ENCODE measurements at places on chromosomes 12 and 14.

DNA sequence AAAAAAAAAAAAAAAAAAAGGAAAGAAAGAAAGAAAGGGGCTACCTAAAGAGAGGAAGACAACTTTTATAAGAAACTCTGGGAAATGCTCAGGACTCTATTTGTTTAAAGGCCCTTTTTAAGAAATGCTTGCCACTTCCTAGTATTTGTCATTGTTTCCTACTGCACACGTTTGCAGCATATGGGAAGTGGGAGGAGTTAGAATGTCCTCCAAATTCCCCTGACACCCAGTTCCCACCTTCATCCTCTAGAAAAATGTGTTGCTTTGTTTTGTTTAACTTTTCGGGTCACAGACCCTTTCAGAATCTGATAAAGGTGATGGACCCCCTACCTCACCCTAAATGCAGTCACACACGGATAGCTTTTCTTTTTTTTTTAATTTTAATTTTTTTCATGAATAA, 40.8 kb downstream of the NINJ2 start:
- DNase-seq, result no peak

GRCh38 chr12:132460571-132460970, 29.4 kb upstream of the FBRSL1 start:
- no peak for DNase-seq

GRCh38 chr14:61103541-61104339, 122.7 kb downstream of the SLC38A6 start:
- DNase-seq, result no peak

DNA sequence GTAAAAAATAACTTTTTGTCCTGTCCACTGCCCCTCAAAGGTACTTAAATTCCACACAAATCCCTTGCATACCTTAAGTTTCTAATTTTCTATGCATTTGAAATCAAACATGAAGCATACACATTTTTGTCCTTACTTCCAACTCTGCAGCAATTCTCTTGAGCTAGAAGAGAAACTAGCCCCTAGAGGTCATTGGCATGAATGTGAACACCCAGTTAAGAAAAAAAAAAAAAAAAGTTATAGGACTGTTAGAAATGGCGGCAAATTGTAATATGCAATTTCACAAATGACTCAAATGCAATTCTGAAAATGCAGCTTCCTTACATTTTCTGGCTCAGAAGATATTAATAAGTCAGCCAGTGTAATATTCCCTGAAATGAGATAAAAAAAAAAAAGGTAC, 4.6 kb upstream of the ESR2 start:
- DNase-seq, result no peak

DNA sequence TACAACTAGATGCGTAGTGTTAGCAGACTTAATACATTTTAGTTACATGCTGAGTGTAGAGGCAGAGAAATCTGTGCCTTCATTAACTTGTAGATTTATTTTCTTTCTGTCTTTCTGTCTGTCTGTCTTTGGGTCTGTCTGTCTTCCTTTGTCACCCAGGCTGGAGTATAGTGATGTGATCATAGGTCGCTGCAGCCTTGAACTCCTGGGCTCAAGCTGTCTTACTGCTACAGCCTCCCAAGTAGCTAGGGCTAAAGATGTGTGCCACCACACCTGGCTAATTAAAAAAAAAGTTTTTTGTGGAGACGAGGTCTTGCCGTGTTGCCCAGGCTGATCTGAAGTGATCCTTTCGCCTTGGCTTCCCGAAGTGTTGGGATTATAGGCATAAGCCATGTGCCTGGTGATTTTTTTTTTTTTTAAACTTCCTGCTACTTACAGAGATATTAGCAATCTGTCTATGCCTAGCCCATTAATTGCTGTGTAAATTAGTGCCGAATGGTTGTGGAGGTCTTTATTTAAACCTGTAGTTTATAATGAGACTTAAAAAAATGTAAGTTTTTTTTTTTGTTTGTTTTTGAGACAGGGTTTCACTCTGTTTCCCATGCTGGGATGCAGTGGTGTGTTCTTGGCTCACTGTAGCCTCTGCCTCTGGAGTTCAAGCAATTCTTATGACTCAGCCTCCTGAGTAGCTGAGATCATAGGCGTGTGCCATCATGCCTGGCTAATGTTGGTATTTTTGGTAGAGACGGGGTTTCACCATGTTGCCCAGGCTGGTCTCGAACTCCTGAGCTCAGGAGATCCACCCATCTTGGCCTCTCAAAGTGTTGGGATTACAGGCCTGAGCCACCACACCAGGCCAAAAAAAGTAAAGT, 22.8 kb downstream of the ERC1 start:
- no peak for DNase-seq

DNA sequence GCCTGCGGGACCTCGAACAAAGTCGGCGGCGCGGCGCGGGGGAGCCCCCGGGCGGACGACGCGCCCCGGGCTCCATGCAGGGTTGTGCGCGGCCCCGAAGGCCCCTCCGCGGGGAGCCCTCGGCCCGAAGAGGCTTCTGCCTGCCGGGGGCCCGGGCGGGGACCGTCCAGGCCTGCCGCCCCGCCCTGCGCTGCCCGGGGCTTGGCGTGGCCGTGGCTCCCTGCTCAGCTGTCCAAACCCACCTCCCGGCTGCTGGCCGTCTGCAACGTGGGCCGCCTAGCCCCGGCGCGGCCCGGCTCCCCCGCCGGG, 670 bp downstream of the DYRK2 start:
- DNase-seq, result no peak

GRCh38 chr14:103699261-103699661, 16.0 kb downstream of the XRCC3 start:
- no peak for DNase-seq

- DNase-seq, result peak; percentile 77
Observed at GRCh38 chr12:6943722-6944380, at the start of the genes C12orf57 and RNU7-1. C12orf57 (plus strand) TSS chr12:6944022; CDS start chr12:6944122, 100 bp downstream. RNU7-1 (plus strand) TSS chr12:6943816.

DNA sequence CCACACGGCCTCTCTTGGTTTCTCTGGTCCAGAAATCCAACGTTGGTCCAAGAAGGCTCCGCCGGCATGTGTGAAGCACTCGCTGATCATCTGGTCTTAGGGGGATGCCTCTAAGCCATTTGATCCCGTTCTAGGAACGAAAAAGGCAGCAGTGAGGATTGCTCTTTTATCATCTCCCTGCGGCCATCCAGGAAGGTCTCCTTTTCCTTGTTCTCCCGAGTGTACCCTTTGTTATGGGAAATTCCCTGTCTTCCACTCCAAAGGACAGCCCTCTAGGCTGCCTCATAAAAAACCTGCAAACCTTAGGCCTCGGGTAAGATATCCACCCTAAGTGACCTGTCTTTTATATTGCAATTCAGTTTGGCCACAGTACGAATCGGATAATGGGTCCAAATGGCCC, 85.8 kb downstream of the TMTC3 start:
- DNase-seq, result no peak

DNA sequence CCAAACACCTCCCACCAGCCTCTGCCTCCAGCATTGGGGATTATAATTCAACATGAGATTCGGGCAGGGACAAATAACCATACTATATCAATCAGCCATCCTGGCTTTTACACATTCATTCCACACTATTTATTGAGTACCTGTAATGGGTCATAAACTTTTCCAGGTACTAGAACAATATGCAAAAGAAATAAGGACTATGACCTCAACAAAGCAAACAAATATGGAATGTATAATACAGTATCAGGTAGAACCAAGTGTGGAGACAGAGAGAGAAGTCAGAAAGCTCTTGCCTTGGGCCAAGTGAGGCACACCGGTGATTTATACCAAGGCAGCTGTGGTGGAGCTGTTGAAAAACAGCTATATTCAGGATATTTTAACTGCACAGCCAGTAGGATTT, 116.3 kb downstream of the TSPAN8 start:
- DNase-seq, result no peak

DNA sequence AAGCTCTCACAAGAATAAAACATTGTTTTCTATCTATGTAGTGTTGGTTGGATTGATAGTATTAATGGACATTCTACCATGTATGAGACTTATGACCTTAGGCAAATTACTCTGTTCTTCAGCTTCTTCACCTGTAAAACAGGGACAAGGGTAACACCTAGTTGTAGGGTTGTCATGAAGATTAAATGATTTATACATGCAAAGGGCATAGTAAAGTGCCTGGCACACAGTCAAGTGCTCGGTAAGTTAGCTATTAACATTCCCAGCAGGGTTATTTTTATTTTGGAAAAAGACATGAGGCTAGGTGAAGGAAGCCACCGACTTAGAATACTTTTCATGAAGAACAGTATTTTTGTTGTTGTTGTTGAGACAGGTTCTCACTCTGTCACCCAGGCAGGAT, 71.2 kb upstream of the PLXNC1 start:
- DNase-seq, result no peak

DNA sequence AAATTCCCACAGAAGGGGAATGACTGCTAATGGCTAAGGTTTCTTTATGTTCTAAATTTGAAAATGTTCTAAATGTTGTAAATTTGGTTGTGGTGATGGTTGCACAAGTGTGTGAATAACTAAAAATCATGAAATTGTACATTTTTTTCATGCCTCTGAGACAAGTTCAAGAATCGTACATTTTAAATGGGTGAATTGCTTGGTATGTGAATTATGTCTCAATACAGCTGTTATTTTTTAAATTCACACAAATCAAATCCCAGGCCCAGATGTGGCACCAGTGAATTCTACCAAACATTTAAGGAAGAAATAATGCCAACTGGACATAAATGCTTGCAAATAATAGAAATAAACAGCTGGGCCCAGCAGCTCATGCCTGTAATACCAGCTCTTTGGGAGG, 28.6 kb upstream of the RND1 start:
- DNase-seq, result no peak

- no peak for DNase-seq
Observed at GRCh38 chr14:84029246-84029645, 1500.7 kb upstream of the FLRT2 start.

- no peak for DNase-seq
Observed at GRCh38 chr14:102390064-102390855, 27.5 kb downstream of the TECPR2 start.

DNA sequence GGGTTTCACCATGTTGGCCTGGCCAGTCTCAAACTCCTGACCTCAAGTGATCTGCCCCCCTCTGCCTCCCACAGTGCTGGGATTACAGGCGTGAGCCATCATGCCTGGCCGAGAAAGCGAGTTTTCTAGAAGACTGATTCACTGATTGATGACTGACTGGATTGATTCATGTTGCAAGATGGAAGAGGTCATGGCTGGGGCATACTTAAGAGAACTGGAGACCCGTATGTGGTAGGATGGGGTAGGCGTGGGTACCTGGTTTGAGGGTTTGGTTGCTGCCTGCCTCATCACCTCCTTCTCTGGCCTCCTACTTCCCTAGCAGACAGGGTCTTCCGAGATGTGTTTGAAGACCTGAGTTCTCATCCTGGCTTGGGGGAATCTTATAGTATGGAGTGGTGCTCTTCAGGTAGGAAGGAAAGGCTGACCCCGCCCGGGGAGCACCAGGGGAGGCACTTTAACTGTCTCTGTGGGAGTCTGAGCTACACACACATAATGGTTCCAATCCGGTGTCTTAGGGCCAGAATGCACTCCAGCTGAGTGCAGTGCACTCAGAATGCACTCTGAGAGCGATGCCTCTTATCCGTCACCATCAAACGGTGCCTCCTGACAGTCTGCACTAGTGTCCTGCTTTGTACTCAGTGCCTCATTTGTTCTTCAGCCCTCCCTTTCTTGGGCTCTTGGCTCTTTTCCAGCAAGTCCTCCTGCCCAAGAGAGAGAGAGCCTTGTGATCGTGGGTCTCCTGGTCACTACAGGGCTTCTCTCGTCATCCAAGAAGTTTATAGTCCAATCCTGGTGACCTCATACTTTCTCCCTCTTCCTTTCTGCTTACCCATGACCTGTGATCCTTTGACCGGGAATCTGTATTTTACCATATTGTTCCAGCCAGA, 19.7 kb downstream of the PLEKHG3 start:
- no peak for DNase-seq

DNA sequence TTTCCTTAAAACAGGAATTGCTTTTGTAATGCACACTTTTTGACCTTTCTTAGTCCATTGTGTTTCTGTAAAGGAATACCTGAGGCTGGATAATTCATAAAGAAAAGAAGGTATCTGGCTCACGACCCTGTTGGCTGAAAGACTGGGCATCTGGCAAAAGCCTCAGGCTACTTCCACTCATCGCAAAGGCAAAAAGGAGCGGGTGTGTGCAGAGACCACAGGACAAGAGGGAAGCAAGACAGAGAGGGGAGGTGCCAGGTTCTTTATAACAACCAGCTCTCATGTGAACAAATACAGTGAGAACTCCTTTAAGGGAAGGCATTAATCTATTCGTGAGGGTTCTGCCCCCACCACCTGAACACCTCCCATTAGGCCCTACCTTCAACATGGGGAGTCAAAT, 182.1 kb downstream of the C12orf50 start:
- DNase-seq, result no peak

DNA sequence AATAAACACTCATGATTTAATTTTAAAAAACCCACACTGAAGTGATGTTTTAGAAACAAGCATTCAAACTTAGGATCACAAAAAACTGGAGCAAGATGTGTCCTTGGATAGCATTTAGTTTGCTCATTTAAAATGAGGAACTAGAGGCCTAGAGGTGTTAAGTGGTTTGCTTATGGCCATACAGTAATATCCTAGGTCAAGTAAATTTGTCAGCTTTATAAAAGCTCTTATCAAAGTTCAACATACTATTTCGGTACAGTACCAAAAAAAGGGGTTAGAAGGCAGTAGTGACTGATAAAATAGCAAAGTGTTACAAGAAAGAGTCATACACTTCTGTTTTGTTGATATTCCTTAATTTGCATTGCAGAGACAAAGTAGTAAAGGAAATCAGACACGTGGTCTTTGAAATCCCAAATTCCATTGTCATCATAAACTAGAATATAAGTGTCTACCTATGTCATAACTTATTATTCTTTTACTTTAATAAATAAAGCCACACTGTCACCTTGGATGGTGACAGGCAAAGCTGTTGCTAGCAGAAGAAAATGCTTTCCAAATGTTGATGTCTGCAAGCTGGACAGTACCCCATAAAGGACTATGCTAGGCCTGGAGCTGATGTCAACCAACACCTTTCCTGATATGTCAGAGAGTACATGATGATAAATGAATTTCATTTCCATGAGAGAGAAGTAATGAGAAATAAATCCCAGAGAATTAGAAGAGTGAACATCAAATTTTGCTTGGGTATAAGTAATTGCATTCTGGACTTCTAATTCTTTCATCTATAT, 17.6 kb upstream of the SRP54 start:
- DNase-seq, result no peak

DNA sequence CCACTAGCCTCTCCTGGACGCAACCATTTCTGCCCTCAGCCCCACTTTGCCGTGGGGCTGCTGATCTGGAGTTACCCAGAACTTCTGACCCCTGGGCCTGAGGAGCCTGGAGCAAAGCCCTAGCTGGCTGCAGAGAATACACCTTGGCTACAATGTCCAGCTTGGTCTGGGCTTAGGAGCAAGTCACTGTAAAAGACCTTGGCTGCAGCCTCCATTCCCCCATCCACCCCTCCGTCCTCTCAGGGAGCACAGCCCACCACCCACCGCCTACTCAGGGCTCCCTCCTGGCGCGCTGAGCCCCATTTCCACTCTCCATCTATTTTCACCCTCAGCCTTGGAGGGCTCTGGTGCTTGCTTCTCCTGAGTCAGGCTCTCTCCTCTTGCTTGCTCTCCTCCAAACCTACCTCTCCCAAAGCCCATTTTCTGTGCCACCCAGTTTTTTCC, 42.9 kb downstream of the ERH start:
- DNase-seq, result no peak

- no peak for DNase-seq
Observed at GRCh38 chr12:62860501-62861411, 74.2 kb downstream of the PPM1H start.

Measured in frontal cortex (tissue), 4 donors.